ENCODE measurements at places on chromosomes 16 and 17.

DNA sequence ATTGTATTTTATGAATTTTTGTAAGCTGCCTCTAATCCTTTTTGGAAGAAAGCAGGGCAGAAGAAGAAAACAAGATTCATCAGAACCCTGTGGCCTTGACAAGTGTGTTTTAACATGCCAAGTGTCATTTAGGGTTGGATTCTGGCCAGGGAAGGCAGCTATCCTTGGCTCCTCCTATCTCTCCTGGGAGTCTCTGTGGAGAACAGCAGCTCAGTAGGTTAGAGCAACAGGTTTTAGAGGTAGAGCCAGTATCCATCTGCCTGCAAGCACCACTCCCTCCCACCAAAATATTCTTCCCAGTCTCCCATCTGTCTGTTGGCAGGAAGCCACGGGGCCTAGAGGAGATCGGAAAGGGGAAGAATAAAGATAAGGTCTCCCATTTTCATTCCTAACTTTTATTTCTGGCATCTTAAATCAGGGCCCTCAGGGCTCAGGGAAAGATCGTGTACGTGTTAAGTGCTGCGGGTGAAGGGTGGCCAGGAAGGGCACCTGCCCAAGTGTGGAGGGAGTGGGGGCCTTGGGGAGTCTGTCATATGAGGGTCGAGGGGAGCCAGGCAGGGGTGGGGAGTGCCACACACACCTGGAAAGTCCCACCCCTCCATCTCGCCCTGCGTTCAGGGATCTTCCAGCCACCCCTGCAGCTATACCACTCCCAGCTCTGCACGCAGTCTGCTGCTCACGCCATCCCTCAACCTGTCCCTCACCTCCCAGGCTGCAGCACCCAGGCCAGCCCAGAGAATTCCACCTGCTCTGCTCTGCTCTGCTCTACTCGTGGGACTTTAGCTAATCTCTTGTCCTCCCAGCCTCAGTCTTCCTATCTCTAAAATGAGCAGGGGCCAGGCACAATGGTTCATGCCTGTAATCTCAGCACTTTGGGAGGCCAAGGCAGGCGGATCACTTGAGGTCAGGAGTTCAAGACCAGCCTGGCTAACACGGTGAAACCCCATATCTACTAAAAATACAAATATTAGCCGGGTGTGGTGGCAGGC, 17.1 kb upstream of the CPSF4L start:
- DNase-seq = no peak

- no peak for DNase-seq
These were observed 53.4 kb downstream of the SEC14L1 start for GRCh38 chr17:77194179-77194578.

- DNase-seq = no peak
These were observed 226.6 kb downstream of the PHKB start for GRCh38 chr16:47687694-47688093.

- DNase-seq = no peak
These were observed 25.0 kb downstream of the MAP3K3 start for GRCh38 chr17:63647065-63647725.

- no peak for DNase-seq
These were observed 154.8 kb upstream of the TNRC6C start for GRCh38 chr17:77803726-77804125.
